ENCODE measurements at places on chromosomes 1 and 21.

DNA sequence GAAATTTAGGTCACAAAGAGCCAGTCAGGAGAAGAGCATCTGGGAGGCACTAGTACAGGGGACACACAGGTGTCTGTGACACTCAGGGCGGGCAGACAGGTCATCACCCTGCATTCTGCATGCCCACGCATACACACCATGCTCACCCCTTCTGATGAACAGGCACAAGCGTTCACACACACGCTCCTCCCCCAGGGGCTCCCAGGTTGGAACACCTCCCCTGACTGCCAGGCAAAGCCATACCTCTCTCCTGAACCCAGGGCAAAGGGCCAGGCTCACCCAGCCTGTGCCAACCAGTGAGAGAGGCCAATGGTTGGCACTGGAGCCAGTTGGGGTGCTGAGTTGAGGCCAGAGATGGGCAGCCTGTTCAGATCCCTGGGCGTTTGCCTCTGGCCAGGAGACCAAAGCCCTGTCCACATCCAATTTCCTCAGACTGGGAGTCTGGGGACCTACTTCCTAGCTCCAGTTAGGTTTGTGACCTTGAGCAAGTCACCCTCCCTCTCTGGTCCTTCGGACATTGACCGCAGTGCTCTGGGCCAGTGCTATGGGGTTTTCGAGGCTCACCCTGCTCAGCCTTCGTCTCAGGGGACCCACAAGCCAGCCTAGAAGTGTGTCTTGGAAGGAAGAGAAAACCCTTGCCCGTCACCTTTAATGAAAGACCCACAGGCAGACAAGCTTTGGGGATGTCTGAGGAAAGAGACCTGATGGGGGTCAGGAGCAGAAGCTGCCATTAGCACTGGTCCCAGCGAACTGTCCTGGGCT is 5.8 kb upstream of the LAD1 start:
- DNase-seq = no peak

GRCh38 chr1:231971397-231972110 is 345.0 kb downstream of the DISC1 start:
- no peak for DNase-seq

DNA sequence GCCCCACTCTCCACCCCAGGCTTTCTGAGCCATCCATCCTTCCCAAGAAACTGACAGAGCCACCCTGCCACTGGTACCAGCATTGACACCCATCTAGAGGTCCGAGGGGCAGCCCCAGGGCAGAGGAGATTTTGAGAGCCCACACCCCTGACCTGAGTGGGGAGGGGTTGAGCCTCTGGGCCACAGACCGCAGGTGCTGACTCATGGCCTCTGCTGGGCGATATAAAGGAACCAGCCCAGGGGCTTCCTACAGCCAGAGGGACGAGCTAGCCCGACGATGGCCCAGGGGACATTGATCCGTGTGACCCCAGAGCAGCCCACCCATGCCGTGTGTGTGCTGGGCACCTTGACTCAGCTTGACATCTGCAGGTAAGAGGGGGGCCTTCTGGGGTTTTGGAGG is at the start of gene PADI4:
TSS of gene PADI4 (plus strand) at position 252 of the 400 bp plus-strand sequence. CDS start at position 278, 26 bp downstream.
- no peak for DNase-seq

DNA sequence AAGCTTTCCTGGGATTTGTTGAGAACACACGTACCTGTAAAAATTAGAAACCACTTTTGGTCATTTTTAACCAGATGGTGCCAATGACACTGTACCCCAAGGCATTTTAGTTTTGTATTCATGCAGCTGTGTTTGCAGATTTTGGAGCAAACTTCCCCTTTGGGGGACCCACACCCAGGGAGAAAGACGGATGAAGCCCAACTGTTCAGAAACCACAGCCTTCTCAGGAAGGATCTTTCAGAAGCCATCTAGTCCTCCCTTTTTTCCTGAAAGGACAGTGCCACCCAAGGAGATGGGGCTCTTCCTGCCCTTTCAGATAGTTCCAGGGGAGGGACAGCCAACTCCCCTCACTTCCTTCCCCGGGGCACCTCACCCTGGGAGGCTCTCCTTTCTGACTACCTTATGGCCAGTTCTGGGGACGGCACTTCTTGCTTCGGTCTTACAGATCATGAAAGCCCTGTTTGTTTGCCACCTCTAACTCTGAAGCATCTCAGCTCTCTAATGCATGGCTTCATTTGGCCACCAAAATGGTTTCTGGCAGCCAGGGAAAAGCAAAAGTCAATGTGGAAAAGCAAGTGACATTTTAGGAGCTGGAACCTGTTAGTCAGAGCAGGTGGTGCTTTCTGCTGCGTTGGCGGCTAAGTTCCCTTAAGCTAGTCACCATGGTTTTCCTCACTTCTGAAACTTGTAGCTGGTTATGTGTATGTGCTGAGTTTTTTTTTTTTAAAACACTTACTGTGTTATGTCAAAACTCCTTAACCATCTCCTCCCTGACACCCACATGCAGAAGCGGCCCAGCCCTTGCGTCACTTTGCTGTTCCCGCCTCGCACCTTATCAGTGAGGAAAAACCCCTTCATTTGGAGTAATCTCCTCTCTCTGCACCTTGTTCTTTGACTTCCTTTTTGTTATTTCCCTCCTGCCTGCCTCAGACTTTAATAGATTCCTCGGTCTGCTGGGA is 10.1 kb downstream of the TMCC2 start:
- DNase-seq = no peak

- DNase-seq = no peak
These were observed 61.2 kb upstream of the ARHGEF16 start for GRCh38 chr1:3393024-3393986.

GRCh38 chr1:243316366-243316989 is 60.6 kb downstream of the SDCCAG8 start:
- no peak for DNase-seq

DNA sequence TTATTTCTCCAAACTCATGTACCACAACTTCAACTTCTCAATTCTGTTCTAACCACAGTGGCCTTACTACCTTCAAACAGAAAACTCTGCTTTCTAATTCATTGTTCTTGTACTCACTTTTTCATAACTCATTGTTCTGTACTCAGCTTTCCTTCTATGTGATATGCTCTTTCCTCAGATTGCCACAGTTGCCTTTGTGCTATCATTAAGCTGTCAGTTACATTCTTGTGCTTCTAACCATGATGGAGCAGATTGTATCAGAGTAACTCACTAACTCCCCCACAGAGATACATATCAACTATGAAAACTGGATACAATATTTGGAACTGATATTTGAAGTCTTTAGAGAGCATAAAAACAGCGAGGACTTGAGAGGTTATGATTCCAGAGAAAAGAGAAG is 1213.7 kb downstream of the KCNT2 start:
- no peak for DNase-seq

GRCh38 chr1:42691157-42691498 is 8.9 kb downstream of the YBX1 start:
- no peak for DNase-seq

DNA sequence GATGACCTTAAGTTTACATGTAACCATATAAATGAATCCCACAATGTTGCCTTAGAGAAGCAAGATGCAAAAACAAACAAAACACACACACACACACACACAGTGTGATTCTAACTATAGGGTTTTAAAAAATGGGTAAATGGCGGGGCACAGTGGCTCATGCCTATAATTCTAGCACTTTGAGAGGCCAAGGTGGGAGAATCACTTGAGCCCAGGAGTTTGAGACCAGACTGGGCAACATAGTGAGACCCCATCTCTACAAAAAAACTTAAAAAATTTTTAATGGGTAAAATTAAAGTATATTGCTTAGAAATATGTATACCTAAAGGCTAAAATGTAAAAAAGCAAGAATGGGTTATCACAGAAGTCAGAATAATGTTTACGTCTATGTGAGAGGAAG is 15.8 kb downstream of the KMO start:
- no peak for DNase-seq

GRCh38 chr1:183871142-183871541 is 66.2 kb downstream of the RGL1 start:
- DNase-seq = no peak

GRCh38 chr1:216958569-216958968 is 235.3 kb upstream of the ESRRG start:
- DNase-seq = no peak
